ENCODE measurements at places on chromosomes 7 and 10.

GRCh38 chr10:14116021-14116420 lies 214.7 kb downstream of the FRMD4A start:
- no peak for DNase-seq

- DNase-seq: peak; percentile 88
Observed at GRCh38 chr7:103637094-103637493, 191.1 kb upstream of the SLC26A5 start.

DNA sequence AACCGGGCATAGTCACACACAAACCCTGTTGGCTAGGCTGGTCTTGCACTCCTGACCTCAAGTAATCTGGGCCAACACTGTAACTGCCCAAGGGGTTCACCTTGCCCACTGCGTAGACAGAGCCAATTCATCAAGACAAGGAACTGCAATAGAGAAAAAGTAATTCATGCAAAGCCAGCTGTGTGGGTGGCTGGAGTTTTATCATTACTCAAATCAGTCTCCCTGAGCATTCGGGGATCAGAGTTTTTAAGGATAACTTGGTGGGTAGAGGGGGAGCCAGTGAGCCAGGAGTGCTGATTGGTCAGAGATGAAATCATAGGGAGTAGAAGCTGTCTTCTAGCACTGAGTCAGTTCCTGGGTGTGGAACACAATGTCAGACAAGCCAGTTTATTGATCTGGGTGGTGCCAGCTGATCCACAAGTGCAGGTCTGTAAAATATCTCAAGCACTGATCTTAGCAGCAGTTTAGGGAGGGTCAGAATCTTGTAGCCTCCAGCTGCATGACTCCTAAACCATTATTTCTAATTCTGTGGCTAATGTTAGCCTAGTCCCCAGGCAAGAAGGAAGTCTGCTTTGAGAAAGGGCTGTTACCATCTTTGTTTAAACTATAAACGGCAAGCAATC lies 15.6 kb upstream of the FXYD4 start:
- DNase-seq: no peak

DNA sequence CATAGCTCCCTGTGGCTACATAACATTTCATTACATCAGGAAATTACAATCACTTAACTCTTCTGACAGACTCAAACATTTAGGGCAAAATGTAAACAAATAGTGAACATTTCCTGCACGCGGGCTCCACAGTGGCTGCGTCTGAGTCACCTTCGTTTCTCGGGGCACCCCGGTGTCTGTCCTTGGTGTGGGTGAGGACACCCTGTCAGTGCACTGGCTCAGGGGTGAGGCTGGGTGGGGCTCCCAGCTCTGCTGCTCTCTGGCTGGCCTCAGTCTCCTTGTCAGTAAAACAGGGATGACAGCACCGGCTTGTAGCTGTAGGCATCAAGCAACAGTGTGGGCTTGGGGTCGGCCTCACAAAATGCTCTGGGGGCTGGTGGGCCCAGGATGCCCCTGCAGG lies 237.1 kb upstream of the SHH start:
- no peak for DNase-seq

GRCh38 chr7:134461916-134462315 lies 3.0 kb upstream of the AKR1B1 start:
- DNase-seq: no peak

- DNase-seq: peak; percentile 43
Observed at GRCh38 chr7:101243646-101244374, 1.1 kb downstream of the FIS1 start.

DNA sequence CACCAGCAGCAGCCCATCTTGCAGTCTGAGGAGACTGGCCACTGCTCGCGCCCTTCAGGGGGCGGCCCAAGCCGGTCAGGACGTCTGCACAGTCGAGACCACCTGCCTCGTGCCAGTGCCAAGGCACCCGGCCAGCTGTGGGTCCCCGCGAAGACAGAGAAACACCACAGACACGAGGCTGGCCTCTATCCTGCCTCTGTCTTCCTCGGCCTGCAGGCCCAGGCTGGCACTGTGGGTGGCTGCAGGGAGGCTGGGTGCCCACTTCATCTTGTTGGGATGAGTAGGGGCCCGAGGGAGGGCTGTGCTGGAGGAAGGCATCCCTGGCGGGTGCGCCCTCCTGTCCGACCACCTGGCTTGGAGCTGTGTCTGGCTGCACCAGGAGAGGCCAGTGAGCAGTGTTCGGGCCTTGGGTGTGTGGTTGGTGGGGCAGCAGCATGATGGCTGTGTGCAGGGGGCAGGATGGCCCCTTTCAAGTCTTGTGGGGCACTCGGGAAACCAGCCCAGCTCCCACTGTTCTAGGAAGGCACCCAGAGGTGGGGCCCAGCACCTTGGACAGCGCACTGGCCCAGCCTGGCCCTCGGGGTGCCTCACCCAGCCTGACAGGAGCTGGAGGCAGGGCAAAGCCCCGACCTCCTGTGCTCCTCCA lies 7.3 kb downstream of the DPYSL4 start:
- DNase-seq: no peak

GRCh38 chr7:112481833-112482670 lies 1.3 kb downstream of the LSMEM1 start:
- peak; percentile 89 for DNase-seq

- no peak for DNase-seq
Observed at GRCh38 chr7:149875396-149875795, 1.6 kb downstream of the ATP6V0E2 start.

- no peak for DNase-seq
Observed at GRCh38 chr10:131645756-131646155, 255.1 kb upstream of the PPP2R2D start.

DNA sequence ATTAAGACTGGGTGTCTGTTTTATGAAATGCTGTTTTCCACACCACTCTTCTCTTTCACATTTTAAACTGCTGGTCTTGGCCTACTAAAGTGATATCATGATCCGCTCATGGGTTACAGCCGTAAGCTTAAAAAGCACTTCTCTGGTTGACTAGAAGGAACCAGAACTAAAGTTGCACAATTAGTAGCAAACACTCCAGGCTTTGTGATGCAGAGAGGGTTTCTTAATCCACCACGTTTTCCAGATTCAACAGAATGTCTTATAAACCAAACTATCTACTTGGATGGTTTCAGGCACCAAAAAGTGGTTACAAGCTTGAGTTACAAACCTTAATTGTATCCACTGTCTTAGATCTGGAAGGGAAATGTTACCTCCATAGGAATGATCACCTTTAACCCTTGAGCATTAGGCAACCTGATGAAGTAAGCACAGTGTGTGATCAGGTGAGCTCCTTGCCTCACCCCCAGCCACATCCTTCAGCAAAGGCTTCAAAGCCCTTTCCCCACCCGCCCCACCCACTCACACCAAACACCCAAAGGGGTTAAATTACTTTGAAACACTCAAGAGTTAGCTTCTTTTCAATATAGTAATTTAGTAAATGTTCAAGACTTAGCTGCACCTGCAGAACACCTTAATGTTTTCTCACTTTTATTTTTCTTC lies 3.5 kb downstream of the ELMO1 start:
- no peak for DNase-seq

DNA sequence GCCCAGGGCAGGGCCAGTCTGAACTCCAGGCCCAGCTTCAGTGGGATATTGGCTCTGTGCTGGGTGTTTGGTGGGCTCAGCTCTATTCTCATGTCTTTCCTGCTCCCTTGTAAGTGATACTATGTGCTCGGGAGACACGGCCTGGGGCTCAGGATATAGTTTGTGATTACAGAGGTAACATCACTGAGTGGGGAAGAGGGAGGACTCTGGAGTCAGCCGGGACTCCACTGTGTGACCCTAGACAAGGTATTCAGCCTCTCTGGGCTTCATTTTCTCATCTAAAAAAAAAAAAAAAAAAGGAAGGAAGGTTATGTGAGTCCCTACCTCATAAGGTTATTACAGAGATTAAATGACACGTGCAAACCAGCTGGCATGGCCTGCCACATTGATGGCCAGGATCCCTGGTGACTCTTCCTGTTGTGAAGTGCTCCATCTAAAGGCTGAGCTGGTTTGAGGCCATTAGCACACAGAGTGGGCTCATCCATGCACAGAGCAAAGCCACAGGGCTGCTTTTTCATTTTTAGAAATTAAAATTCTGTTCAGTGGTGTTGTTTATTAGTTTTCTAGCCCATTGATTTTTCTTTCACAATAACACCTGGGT lies 15.7 kb downstream of the SLC13A4 start:
- DNase-seq: peak; percentile 21

- no peak for DNase-seq
Observed at GRCh38 chr7:112509402-112509801, 28.6 kb downstream of the LSMEM1 start.

DNA sequence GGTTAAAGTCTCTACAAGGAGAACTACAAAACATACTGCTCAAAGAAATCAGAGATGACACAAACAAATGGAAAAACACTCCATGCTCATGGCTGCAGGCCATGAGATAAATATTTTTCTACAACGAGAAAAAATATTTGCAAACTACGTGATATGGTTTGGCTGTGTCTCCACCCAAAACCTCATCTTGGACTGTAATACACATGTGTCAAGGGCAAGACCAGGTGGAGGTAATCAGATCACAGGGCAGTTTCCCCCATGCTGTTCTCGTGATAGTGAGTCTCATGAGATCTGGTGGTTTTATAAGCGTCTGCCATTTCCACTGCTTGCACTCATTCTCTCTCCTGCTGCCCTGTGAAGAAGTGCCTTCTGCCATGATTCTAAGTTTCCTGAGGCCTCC lies 57.8 kb downstream of the COA1 start:
- no peak for DNase-seq

DNA sequence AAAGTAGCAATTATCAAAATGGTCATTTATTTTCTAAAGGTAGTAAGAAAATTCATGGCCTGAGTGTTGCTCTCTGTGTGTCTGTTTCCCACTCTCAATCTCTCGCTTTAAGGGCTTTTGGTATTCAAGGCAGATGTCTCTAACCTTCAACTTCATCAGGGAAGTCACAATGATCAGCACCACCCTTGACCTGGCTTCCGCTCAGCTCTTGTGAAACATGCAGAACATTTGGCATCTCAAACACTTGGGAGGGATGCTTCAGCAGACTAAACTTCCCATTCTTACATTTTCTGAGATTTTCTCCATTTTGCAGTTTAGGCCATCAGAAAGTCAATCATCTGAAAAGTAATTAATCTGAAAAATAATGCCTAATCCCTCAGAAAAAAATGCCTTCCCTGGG lies 129.8 kb downstream of the AOAH start:
- no peak for DNase-seq

DNA sequence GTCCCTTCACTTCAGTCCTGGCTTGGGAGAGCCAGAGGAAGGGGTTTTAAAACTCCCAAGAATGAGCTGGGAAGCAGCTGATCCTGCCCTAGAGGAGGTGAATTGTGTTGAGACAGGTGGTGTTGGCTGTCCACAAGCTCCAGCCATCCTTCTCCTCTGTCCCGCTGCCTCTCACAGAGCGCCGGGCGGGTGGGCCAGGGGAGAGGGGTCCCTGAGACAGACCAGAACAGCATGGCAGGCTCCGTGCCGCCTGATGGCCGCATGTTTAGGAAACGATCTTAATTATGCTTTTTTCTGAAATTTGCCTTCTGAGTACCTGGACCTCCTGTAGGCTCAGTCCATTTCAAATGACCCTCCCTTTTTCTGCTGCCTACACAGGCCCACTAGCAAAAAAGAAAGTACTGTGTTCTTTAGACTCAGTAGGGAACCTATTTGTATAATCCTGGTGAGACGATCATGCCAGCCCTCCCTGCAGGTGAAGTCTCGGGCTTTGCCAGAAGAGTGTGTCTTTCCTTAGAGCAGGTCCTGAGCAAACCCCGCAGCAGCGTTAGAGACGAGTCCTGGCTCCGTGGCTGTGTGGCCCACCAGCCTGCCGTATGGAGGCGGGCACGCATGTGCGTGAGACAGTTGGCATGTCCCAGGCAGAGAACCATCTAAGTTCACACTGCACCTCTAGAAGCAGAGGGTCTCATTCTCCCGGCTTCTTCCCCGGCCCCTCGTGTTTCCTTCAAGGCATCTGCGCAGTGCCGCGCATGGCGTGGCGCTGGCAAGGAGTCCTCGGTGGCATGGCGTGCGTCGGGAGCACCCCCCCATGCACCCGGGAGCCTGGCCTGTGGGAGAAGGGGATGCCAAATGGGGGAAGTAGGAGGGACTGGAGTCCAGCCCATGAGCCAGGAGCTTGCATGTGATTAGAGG lies 26.3 kb upstream of the PWWP2B start:
- DNase-seq: no peak

- DNase-seq: no peak
Observed at GRCh38 chr10:19576576-19576975, 239.7 kb upstream of the PLXDC2 start.

DNA sequence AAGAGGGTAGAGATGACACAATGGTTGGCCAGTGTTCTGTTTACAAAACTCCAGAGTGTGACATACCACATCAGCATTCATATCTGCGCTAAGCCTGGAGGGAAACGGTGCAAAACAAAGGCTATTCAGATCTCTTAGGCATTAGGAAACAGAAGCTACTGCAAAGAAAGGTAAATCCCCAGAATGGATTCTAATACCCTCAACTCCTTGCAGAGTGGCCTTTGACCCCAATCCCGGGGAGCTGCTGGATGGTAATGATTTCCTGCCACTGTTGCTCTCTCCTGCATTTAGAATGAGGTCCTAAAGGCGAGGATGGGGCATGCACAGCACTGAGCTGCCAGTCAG lies 65.2 kb downstream of the AOAH start:
- DNase-seq: peak; percentile 80

- DNase-seq: peak; percentile 28
Observed at GRCh38 chr10:132574783-132575319, 37.3 kb downstream of the INPP5A start.

- DNase-seq: no peak
Observed at GRCh38 chr7:150432915-150433892, 17.2 kb upstream of the GIMAP8 start.

DNA sequence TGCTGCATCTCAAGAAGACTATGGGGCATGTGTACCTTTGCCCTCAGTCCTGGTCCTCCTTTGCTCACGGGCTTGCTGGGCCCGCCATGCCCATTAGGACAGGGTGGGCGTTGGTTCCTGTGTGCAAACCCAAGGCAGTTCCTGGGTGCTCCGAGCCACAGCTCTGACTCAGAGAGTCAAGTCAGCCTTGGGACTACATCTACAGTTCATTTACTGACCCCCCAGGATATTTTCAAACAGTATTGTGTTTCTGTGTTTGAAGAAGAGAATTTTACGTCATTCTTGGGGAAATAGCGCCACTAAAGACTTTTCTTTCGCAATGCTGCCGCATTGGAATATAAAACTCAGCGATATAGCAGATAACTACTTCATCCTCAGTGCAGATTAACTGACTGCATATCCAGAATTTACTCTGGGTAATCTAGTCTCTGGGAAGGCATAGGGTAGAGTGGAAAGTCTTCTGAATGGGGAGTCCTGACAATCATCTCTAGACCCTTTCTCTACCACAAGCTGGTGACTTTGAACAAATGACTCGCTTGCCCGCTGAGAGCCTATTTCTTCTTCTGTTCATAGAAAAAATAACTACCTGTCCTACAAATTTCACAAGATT lies 638.9 kb upstream of the FZD8 start:
- no peak for DNase-seq

GRCh38 chr10:3002304-3002703 lies 65.0 kb upstream of the PFKP start:
- no peak for DNase-seq

All from AG10803 (cell line).